ENCODE measurements at places on chromosomes 2 and 18. TPM values are rescaled to one million over a fixed set of nuclear protein-coding genes. Genes with fewer than 3 reads are reported as not detected.

GPR45 gene
- total RNA-seq = not detected

IL1R1 gene
- total RNA-seq = 13.9 TPM

PPP4R3B gene
- total RNA-seq = 32.8 TPM

ABCG8 gene
- total RNA-seq = not detected

Data from myocyte (in vitro differentiated cells).